ENCODE measurements at places on chromosomes 1 and 21.

DNA sequence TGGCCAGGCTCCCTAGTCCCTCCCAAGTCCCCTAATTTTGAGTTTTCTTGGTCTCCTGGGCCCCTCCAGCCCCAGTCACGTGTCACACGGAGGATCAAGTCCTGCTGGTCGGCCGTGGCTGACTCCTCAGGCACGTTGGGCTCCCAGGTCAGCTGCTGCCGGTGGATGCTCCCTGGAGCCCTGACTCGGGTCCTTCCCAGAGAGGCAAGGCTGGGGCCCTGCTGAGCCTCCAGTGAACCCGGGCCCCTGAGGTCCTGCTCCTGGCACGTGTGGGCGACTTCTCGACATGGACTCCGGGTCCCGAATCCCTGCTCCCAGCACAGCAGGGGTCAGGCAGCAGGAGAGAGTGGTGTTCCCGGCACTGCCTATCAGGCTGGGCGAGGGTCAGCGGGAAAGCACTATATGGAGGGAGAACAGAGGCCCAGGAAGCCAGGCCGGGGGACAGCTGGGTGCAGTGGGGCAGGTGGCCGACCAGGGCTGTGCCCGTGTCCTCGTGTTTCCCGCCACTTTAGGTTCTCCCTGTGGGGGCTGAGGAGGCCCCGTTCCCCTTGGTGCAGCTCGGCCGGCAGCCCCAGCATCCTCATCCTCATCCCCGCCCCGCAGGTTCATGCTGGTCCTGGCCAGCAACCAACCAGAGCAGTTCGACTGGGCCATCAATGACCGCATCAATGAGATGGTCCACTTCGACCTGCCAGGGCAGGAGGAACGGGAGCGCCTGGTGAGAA lies 13.2 kb downstream of the TMEM240 start:
- DNase-seq: no peak

DNA sequence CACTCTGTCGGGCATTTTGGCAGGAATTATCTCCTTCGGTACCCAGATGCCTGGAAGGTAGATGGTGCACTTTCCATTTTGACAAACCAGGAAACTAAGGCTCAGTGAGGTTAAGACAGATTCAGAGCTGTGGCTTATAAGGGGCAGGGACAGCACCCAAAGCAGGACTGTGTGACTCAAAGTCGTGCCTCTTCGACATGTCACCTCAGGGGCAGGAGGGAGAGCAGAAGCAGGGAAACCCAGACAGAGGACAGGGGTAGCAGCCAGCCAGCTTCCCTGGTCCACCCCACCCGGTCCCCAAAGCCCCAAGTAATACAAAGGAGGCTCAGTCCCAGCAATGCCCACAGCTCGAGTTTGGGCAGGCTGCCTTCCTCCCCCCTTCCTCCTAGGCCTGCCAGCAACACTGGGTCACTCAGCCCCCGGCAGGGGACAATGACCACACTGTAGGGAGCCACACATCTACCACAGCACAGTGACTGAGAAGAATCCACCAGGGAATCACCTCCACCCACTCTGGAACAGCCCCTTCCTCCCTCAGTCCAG lies 2.5 kb downstream of the RHOC start:
- no peak for DNase-seq

- no peak for DNase-seq
These were observed 442 bp upstream of the AHCYL1 start for GRCh38 chr1:109984190-109984455.

GRCh38 chr1:239023732-239024360 lies 362.5 kb upstream of the CHRM3 start:
- DNase-seq: no peak

DNA sequence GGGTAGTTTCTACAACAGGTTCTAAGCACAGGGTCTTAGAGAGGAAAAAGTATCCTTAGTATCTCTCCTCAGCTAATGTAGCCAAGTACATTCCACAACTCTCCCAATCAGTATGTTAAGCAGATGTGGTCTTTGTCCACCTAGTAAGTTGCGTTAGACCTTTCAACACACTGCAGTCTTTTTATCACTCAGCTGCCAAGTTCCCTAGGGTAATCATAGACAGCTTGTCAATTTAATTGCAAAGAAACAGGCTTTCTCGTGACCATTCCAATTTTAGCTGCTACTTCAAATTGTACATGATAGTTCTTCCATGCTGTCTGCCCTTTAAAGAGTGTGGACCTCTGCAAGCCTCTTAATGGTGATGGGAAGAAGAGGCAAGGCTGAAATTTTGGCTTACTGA lies 211.8 kb upstream of the PKN2 start:
- no peak for DNase-seq

DNA sequence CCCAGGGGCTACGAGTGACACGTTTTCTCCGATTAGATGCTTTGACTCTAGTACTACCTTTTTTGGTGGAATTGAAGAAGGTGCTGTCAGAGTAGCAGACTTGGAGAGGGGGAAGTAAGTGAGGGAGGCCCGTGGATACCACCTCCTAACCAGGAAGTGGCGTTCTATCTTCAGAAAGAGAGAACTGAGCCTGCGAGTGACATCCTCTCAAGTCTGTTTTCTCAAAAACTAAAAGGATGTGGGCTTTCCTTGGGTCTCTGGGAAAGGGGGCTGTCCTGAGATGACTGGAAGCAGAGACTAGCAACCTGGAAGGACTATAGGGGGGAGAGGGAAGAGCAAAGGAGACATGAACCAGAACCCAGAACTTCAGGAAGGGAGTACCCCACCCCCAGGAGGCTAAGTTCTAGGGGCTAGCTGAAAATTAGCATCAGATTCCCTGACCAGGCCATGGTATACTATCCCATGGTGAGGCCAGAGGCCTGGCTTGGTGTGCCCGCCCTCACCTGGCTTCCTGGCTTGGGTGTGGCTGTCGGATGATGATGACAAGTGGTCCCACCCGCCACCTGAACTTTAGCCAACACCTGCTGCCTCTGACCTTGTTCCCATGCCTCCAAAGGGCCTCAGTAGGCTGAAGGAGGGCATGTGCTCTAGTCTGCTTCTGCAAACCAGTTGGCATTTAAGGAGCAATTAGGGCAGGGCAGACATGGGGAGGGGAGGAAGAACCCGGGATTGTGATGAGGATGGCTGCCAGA lies 49.1 kb downstream of the ATP2B4 start:
- no peak for DNase-seq

DNA sequence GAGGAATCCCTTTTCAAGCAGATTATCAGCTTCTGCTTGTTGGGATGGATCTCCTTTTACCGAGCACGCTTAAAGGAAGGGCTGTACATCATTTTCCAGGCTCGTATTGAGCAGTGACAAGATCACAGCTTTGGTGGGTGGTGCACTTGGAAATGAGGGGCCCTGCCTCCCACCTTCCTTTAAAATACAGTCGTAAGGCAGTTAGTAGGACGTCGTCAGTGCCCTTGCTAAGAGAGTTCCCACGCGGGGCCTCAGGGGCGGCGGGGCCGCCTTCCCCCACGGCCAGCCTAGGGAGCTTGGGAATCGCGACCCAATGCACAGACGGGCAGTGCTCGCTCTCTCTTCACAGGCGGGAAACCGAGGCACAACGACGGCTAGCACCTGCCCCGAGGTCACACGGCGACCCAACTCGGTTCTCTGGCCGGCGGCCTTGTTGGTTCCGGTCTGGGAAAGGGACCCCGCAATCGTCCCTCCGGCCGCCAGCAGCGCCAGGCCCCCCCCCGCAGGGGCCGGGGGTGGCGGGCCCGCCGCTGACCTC lies 58.6 kb downstream of the H3-3A start:
- no peak for DNase-seq

All from nephron progenitor cell (in vitro differentiated cells).